Activated CD4-positive, alpha-beta T cell treated with anti-CD3 and anti-CD28 coated beads, Interleukin-2, amount 50 U/mL, for 4 hours (primary cell): ENCODE measurements at places on chromosomes 5 and 9.

- no peak for DNase-seq
These were observed 19.4 kb downstream of the PDCD1LG2 start for GRCh38 chr9:5529683-5530221.

DNA sequence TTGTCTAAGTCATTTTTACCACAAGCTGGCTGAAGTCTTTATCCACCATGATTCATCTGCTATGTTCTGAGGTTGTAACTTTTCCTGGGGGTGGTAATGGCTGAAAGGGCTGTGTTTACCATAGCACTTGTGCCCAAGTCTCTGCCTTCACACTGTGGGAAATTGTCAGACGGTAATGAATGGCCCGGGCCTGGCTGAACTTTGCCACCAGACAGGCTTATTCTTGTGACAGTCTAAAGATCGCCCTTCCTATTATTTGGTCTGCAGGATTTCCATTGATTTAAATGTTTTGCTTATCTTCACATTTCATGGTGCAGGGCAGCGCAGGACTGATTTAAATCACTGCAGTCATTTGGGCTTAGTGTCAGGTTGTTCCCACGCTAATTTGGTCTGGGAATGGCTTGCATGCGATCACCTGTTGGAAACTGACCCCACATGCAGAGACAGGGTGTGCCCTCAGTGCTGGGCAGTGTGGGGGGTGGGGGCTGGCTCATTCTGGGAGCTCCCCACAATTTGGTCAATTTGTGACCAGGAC is 109.3 kb upstream of the ICE1 start:
- no peak for DNase-seq

GRCh38 chr5:114243281-114243971 is 118.4 kb upstream of the KCNN2 start:
- no peak for DNase-seq

DNA sequence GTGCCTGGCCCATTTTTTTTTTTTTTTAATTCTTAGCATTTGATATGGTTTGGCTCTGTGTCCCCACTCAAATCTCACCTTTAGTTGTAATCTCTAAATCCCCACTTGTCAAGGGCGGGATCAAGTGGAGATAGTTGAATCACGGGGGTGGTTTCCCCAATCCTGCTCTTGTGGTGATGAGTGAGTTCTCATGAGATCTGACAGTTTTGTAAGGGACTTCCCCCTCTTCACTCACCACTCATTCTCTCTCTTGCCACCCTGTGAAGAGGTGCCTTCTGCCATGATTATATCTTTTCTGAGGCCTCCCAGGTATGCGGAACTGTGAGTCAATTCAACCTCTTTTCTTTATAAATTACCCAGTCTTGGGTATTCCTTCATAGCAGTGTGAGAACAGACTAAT is 27.2 kb downstream of the NDUFAF2 start:
- DNase-seq, result peak; percentile 9

DNA sequence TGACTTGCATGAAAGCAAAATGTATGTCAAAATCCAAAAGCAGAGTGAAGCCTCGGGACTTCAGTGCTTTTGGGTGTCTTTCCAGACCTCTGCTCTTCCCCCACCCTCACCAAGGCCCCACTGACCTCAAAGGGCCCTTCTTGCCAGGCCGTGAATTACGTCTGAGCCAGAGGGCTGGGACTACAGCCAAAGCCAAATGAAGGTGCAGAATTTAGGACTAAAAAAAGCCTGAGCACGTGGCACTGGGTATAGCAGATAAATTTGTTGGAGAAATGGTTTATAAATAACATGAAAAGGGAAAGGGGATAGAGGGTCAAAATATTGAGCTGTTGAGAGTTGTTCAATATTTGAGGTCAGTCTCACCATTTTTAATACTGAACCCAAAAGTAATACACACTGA is 163.4 kb downstream of the GHR start:
- DNase-seq, result no peak

GRCh38 chr9:89555451-89556375 is 49.1 kb upstream of the GADD45G start:
- DNase-seq, result no peak

- DNase-seq, result no peak
These were observed 26.2 kb downstream of the SLC35A4 start for GRCh38 chr5:140590861-140591260.

GRCh38 chr5:151970885-151971284 is 46.2 kb upstream of the GLRA1 start:
- DNase-seq, result no peak

- DNase-seq, result no peak
These were observed 227.4 kb downstream of the NFIB start for GRCh38 chr9:14086495-14086894.

- DNase-seq, result no peak
These were observed 8.3 kb upstream of the XPA start for GRCh38 chr9:97705354-97705950.

DNA sequence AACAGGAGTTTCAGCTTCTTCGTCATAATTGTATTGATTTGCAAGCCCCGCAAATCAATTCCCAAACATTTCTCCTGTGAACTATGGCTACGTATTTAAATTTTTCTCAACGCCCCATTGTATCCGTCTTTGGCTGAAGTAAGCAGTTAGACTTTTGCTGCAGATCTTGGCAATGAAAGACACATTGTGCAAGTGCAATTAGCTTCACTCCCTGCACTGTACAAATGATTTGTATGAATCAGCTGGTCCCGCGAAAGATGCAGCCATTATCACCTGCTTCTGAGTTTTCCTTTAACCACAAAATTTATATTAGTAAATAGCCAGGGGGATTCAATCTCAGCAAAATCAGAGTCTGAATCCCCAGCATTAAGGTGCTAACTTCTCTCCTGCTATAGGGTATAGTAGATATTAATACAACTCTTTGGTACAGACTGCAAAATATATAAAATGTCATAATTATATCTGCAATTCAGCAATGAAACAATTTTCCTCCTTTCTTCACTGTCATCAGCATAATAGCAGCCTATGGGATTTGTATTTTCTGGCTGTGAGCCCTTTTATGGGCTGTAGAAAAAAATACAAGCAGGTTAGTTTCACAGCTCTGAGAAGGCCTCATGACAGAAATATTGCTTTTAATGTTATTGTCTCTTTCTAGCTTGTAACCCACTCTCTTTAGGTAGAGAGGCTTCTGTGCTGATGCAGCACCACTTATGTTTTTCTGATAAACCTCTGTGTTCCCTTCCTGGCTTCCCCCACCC is 68.4 kb upstream of the SMARCA2 start:
- DNase-seq, result no peak

DNA sequence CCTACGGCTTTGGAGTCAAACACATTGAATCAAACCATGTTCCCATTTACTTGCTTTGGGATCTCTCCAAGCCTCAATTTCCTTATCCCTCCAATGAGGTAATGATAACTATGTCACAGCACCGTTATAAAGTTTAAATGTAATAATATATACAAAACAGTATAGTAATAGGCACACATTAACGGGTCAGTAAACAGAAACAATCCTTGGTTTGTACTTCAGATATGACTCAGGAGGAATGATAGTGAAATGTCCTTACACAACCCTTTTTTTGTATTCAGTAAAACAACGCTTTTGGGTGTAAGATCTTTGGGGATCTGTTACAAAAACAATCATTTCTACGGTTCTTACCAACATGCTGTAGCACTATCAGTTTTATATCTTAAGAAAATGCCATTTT is 178.5 kb upstream of the GNA14 start:
- no peak for DNase-seq

DNA sequence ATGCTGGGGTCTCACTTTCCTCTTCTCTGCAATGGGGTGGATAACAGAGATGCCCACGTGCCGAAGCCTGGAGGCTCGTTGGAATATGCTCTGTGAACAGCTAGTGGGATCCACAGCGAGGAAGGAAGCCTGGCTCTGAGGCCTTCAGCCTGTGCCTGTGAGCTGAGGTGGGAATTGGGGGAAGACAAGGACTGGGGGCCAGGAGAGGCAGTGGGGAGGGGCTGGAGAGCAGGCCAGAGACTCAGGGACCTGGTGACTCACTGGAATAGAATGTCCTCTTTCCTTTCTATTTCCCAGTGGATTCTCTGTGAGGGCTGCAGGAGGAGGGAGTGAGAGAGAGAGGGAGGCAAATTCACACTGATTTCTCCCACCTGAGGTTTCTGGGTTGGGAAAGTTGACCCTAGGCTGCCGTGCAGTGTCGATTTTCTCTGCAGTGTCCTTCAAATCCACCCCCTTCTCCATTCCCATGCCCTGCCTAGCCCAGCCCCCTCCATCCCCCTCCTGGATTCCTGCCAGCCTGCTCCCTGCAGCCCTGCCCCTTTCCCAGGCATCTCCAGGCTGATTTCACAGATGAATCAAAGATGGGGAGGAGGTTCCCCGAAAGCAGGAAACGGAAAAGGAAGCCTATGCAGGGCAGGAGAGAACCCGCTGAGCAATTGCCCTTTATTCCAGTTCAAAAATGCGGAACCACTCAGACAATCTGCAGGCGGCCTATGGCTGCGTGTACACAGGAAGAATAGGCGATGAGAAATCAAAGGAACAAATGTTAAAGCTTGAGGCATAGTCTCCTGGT is 1.4 kb upstream of the SPAAR start:
- DNase-seq, result no peak

GRCh38 chr5:149037817-149038216 is 25.0 kb downstream of the SH3TC2 start:
- no peak for DNase-seq

- no peak for DNase-seq
These were observed at the start of gene LHX3 for GRCh38 chr9:136204838-136205706. Gene LHX3, minus strand, starts transcription at chr9:136205128. Its CDS starts 116 bp downstream, at chr9:136205012.

DNA sequence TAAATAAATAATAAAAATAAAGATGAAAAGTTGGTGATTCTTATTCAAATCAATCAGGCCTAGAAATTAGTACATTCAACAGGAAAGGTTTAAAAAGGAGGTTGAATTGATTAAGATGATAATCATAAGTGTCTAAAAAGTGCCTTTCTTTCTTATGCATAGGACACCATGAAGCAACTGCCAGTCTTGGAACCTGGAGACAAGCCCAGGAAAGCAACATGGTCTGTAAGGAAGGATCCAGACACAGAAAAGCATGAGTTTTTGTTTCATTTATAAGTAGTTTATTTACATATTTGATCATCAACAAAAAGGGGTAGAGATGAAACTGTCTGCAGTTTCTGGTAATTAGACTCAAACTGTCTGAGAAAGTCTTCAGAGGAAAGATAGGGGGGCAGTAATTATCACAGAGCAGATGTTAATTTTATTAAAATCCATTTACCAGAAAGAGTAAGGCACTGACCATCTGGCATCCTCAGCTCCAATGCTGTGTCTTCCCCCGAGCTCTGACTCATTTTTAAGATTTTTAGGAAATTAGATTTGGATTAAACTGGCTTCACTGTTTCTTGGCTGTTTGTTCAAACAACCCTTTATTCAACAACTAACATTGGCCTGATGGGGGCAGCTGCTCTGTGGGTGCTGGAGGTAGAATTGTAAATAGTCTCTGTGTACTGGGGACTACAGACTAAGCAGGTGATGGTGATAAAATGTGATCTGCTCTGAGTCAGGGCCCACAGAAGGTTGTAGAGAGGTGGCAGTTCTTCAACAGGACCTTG is 2.7 kb downstream of the RABEPK start:
- DNase-seq, result no peak

DNA sequence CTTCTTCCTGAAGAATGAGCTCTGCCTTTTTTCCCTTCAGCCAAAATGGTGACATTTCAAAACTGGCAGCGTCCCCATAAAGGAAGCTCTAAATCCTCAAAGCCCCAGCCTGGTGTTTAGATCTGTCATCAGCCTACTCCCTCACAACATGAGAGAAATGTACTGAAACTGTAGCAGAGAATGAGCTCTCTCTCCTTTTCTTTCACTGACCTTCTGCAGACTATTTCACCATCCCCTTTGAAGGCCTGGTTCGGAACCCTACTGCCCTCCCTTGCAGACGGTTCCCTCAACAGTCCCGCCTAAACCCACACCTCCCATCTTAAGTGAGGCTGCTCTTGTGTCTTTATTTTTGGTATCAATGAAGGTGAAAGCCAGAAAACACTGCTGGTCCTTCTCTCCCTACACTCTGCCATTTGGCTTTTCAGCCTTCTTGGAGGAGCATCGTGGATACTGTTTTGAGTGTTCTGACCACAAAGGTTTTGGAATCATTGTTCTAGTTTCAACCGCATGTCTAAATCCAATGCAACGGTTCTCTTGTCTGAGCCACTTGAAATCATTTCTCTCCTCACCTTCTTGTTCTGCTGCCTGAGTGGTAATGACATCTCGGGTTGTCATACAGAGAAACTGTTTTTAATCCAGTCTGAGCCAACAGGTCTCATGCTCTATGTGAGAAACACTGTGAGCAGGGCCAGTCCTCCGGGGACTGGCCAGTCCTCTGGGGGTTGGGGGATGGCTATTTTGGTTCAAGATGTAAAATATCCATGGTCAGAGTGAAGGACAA is 39.0 kb downstream of the ITK start:
- no peak for DNase-seq

- DNase-seq, result no peak
These were observed 1.1 kb upstream of the MAN2A1 start for GRCh38 chr5:109688630-109688969.

GRCh38 chr9:84445737-84446136 is 105.2 kb upstream of the SLC28A3 start:
- DNase-seq, result no peak

- no peak for DNase-seq
These were observed 68.5 kb downstream of the SLC24A2 start for GRCh38 chr9:19720377-19720776.

GRCh38 chr5:111675201-111675934 is 81.6 kb downstream of the NREP start:
- DNase-seq, result no peak

DNA sequence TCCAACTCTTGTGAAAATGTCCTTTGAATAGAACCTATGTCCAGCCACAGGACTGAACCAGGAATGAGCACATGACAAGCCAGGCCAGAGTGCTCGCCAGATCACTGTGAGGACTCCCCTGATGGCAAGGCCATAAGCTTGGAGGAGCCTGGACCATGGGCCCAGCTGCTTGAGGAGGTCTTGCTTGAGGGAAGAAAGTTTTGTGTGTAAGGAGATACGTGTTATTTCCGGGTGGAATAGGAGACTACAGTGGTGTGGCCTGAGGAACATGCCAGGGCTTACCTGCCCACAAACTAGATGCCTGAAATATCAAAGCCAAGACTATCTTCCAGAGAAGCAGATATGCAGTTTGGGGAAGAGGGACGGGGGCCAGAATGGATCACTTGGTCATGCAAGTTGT is 84.7 kb downstream of the LIFR start:
- no peak for DNase-seq

DNA sequence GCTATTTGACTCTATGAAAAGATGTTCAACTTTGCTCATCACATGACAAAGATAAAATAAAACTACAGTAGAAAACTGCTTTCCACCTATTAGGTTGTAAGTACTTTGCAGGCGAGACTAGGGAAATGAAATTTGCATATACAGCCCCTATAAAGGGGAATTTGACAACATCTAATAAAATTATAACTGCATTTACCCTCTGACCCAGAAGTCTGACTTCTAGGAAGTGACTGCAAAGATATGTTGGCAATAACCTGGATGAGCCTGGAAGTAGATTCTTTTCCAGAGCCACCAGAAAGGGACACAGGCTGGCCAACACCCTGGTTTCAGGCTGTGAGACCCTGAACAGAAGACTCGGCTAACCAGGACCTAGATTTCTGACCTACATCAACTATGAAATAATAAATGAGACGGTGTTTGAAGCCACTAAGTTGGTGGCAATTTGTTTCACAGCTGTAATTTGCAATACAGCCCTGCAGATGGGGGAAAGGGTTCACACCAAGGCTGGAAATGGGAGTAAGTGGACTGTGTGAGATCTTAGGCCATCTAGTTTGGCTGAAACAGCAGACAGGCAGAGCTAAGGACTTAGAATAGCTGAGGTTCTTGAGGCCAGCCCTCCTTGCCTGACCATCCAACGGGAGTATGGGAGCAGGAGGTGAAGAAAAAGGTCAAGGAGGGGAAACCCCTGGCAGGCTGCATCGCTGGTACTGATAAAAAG is 106.6 kb downstream of the SIL1 start:
- DNase-seq, result no peak

- no peak for DNase-seq
These were observed 15.5 kb upstream of the FAM120AOS start for GRCh38 chr9:93468763-93469456.
